ENCODE measurements at places on chromosomes 3 and 15. TPM values are rescaled to one million over a fixed set of nuclear protein-coding genes. Genes with fewer than 3 reads are reported as not detected.

Gene PLA2G4E
- not detected for total RNA-seq

Gene RASGRF1
- not detected for total RNA-seq

Gene IL12A
- total RNA-seq: not detected

Gene ANKUB1
- total RNA-seq: not detected

Gene SNTN
- total RNA-seq: not detected

Gene ISLR
- total RNA-seq: not detected

Measured in CD8-positive, alpha-beta memory T cell (primary cell).